ENCODE measurements at places on chromosomes 5 and 9.

DNA sequence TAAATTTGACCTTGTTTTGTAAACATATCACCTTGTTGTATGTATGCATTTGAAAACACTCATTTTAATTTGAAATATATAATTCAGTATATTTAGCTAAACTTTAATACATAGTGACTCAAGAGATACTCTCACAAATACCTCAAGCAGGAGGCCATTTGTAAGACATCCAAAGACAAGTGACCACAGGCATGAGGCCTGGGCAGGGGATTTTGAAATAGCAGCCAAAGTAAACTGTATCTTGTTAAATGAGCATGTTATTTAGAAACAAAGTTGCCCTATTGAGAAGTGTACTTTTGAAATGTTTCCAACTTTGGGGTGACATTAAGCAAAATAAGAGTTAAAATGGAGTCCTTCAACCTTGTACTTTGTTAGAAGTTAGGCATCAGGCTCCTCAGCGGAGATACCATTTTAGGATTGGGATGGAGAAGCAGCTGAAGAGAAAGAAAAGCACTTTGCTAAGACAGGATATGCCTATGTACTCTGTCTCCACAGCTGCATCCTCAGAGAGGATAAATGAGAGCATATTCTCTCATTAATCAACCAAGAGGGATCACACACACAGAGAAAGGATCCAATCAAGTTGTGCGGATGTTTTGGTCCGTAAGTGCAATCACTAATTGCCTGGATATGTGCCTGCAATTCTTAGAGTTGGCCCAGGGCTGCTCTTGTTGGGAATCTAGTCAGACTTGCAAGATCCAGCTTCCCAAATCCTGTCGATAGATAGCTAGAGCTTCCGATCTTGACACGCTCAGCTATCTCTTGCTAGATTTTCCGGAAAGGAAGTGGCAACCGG, 157.5 kb upstream of the HAPLN1 start:
- no peak for DNase-seq

- no peak for DNase-seq
Measured at GRCh38 chr5:57983426-57983825, 476.5 kb downstream of the PLK2 start.

- no peak for DNase-seq
Measured at GRCh38 chr9:489198-490197, 274.8 kb downstream of the DOCK8 start.

GRCh38 chr5:132267931-132268768, 10.7 kb downstream of the PDLIM4 start:
- no peak for DNase-seq

DNA sequence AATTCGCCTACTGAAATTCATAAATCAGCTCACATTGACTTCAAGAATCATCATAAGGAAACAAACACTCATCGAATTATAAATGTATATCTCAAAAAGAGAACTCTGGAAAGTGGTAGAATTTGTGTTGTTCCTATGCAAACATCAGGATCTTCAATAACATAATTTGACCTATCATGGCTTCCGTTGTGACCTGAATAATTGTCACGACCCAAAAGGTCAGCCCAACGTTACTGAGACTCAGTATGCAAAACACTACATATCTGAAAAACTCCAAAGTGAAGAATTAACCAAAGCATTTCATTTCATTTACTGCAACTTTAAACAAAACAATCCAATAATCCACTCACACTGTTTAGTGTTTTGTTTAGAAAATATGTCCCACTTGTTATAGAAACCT, 1.2 kb downstream of the RAPGEF6 start:
- no peak for DNase-seq

DNA sequence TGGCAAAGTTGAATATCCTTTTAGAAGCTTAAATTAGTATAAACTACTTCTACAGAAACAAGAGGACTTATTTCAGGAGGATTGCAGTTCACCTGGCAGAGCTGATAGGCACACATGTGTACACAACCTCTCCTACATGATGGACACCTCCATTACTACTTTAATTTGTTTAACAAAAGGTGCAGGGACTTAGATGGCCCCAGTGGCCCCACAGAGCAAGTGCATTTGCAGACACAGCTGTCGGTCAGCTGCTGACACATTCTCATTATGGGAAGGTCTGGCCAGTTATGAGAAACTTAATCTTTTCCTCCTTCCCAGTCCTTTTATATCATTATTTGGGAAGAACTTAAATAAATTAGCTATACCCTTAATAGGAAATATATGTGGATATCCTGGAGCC, 28.3 kb downstream of the TDRD7 start:
- no peak for DNase-seq

GRCh38 chr5:65790371-65791163, 68.6 kb downstream of the NLN start:
- no peak for DNase-seq

DNA sequence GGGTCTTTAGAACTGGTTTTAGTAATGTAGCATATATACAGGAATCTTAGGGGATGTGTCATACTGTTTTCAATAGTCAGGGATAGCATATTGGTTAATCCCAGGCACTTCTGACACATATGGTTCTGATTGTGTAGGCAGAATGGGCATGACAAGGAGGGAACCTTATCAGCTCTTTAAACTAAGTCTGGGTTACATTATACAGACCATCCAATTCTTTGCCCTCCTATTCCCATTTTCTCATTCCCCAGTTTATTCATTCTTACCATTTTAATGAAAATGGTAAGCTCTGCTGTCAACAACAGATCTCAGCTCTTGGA, 85.1 kb downstream of the NDUFAF2 start:
- DNase-seq = no peak

- DNase-seq = no peak
Measured at GRCh38 chr5:171711571-171711970, 74.0 kb upstream of the SMIM23 start.

- DNase-seq = no peak
Measured at GRCh38 chr9:87494970-87495471, 2.6 kb upstream of the DAPK1 start.

GRCh38 chr5:116626272-116626723, 51.7 kb upstream of the SEMA6A start:
- no peak for DNase-seq

DNA sequence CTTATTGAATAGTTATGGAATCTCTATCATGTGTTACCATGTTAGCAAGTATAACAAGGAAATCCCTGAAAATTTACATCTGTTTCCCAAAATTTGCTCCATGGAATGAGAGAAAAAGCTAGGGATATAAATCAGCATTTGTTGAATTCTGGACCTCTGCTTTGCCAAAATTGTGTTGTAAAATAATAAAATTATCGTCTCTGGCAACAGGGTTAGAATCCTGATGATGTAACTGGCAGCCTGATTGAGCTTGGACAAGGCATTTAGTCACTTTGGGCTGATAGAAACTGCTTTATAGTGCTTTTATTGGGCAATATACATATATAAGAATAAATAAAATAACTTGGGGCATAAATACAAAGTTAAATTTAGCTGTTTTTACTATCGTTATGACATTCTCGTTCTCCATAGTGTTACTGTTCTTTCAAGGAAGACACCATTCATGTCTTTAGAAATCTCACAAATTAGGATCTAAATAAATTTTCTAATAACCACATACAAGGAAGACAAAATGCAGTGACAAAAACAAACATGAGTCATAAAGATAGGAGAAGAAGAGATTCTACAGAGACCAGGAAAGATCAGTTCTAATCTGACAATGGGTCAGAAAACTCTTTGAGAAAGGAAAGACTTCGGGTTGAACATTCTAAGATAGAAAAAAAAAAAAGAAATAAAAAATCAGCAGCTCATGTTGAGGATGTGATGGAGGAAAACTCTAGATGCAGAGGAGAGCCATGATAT, 145.0 kb upstream of the CDH10 start:
- DNase-seq = no peak

DNA sequence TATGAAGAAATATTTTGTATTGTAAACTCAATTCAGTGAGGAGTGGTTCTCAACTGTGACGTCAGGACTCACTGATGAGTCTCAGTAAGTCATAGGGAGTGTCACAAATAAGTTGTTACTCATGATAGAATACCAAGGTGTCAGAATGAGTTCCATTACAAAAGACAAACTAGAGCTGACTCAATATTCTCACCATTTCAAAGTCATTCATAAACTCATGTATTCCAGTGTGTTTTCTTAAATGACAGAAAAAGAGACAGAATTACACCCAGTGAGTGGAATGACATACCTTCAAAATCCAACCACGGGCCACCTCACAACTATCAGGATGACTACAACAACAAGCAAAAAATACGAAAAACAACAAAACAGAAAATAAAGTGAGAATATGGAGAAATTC, 321.5 kb downstream of the ENC1 start:
- DNase-seq = no peak

DNA sequence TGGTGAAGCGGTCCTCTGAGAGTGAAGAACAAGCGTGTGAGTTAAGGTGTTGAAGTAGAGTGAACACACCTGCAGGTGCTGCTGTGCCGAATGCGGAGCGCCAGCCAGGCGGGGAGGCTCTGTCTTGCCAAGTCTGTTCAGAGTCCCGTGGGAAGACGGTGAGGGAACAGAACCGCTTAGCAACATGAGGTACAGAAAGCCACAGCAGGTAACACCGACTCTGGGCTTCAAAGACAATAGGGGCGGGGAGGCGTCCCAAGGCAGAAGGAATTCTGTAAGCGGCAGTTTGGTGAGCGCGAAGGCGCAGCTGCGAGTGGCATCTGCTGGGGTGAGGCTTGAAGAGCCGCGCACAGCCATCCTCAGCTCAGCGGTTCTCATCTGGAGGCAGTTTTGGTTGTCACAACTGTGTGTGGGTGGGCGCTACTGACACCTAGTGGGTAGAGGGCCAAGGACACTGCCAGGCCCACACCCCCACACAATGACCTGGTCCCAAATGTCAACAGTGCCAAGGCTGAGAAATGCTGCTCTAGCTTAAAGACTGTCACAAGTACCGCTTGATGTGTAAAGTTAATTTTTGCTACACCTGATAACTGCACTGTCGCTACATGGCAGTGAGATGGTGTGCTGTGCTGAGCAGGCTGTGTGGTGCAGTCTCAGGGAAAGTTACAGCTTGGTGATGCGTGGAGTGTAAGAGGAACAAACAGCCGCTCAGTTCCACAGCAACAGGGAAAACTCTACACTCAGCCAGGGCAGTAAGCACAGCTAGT, 67.4 kb upstream of the TBC1D9B start:
- DNase-seq = peak; percentile 67

DNA sequence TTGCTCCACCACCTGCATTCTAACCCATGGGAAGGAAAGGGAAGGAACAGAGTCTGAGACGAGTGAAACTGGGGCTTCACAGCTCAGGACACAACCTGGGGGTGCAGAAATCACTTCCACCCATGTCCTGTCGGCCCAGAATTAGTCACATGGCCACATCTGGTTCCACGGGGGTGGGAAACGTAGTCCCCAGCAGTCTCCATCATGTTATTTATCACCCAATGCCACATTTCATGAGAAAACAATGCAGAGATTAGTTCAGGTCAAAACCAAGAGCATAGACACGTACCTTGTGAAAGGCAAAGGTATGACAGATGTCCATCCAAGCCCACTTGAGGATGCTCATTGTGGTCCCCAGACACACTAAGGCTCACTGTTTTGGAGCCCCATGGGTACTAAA, 125.1 kb downstream of the MED10 start:
- DNase-seq = no peak

DNA sequence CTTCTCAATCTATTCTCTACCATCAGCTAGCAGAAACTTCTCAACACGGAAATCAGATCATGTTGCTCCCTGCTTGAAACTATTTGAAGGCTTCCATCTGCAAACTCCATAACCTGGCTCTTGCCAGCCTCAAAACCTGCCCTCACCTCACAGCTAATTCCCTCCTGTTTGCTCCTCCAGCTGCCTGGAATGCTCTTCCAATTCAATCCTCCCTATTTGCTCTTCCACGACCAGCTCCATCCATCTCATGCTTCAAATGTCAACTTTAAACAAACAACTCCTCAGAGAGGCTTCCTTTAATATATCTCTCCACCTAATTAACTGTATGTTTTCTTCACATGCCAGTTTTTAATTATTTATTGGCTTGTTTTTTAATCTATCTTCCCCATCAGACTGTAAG, 1.5 kb downstream of the PLAA start:
- no peak for DNase-seq

- DNase-seq = peak; percentile 82
Measured at GRCh38 chr9:133130685-133131244, 9.7 kb upstream of the RALGDS start.

GRCh38 chr5:59684388-59685190, 208.9 kb downstream of the PDE4D start:
- DNase-seq = no peak

DNA sequence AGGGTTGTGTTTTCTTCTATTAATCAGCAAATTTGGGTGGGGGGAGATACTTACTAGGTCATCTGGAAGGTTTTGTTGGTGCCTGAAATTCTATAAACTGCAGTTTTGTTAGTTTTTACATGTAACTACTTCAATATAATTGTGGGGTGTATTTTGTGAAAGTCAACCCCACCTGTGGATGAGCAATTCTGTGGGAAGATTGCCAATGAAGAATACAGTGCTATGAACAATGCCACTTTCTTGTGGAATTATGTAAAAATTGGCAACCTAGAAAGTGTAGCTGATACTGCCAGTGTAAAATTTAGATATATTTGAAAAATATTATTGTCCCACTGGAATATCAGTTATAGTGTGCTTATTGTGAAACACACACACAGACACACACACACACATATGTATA, 80.7 kb downstream of the VCAN start:
- no peak for DNase-seq

GRCh38 chr5:173352366-173353349, 24.4 kb upstream of the STC2 start:
- no peak for DNase-seq

- no peak for DNase-seq
Measured at GRCh38 chr5:73375949-73376348, 72.6 kb downstream of the FOXD1 start.

- no peak for DNase-seq
Measured at GRCh38 chr5:159005062-159005461, 94.7 kb downstream of the EBF1 start.

GRCh38 chr9:99020786-99021436, 77.2 kb downstream of the COL15A1 start:
- DNase-seq = no peak

DNA sequence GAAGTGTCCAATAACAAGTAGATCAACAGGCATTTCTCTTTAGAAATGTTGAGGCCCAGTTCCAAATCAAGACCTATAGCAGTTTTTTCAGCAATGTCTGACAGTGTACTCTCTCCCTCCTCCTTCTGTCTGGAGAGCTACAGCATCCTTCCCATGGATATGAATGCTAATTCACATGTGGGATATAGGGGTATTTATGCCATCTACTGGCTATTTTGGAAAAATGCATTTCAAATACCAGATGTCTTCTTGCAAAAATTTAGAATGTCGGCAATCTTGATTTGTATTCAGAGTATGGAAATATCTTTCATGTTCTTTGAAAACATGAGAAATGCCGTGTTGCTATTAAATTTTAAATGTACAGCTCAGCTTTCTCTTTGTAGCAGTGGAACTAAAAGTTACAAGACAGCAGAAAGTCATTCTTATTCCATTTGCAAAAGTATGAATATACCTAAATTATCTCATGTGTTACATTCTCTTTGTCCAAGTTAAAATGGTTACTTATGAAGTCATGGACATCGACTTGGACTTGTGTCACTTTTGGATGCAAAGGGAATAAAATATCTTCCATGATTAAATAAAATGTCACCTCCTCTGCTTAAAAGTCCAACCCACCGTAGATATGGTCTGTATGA, 647.8 kb downstream of the TAF11L14 start:
- peak; percentile 13 for DNase-seq

GRCh38 chr9:78866207-78867132, 569.5 kb downstream of the PSAT1 start:
- no peak for DNase-seq

Data from GM13976 (cell line).